ENCODE measurements at places on chromosomes 5 and 9.

DNA sequence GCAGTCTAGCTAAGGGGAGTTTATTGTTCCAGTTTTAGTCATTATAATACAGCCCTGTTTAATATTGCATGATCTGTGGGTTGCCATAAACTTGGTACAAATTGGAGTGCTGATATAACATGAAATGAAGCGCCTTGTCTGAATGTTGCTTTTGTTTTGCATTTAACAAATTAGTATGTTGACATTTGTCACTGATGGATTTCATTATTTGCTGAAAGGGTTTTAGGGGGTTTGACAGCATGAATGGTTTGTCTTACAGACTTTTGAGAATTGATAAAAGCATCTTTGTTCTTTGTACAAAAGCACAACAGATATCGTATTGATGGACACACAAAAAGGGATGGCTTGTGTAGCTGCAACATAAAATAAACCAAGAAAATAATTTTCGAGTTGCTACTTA is 178.3 kb downstream of the AOPEP start:
- DNase-seq: no peak

DNA sequence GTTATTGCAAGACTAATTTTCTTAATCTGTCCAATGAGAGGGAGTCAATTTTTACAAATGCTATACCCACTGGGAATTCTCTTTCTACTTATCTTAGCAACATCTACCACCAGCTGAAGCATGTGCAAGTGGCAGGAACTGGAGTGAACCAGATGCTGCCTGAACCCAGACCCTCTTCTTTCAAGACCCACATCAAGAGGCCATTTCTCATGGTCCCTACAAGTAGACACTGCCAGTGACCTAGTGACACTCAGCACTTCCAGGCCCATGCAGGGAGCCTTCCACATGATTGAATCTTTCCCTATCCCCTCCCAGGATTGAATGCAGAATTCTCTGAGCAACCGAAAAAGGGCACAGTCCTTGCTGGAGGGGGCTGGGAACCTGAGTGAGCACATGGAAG is 148.2 kb upstream of the ADAMTS16 start:
- no peak for DNase-seq

- DNase-seq: no peak
These were observed 123.4 kb upstream of the IFNE start for GRCh38 chr9:21605489-21605931.

DNA sequence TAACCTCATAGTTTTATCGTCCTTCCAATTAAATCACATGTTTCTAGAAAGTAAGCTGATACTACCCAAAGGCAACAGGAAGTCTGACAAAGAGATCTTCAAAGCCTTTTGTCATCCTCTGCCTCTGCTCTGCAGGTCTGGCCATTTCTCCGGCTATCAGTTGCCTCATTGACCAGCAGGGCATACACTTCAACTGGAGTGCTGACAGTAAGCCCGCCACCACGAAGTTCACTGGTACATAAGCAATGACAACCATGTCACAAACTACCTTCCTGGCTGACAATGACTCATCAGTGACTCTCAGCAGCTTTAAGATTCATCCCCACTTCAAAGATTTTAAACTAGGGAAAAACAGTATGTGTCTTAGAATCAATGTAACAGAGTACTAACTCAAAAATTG is 20.6 kb downstream of the SPTLC1 start:
- DNase-seq: no peak

GRCh38 chr9:131612851-131613250 is 67.5 kb downstream of the PRRT1B start:
- no peak for DNase-seq

- DNase-seq: no peak
These were observed 11.7 kb downstream of the CDC14B start for GRCh38 chr9:96607971-96608370.

DNA sequence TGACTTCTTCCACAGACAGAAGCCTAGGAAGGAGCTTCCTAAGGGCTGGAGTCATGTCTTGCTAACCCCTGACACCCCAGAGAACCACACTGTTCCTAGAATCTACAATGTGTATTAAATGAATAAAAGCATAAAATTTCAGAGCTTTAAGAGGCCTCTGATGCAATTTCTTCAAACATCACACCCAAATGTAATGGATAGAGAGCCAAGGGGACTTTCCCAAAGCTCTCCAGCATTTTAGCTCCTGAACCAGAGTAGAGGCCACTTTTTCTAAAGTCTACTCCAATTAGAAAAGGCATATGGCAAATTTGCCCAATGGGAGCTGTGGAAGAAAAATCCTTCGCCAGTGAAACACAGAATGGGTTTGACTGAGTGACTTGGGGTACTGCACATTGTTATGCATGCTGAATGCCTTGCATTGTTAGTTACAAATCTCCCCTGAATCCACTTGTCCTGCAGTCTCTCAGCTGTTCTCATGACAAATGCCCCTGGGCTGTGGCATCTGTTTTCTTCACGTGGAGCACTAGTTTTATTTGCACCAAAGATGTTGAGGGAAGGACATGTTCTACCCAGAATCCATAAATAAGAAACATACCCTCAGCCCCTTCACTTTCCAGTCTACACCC is 334.0 kb downstream of the ASTN2 start:
- DNase-seq: no peak

GRCh38 chr5:169074839-169075238 is 226.1 kb downstream of the SLIT3 start:
- no peak for DNase-seq
